ENCODE measurements at places on chromosomes 7 and 10. TPM values are rescaled to one million over a fixed set of nuclear protein-coding genes. Genes with fewer than 3 reads are reported as not detected.

CDK1 gene
- 199 TPM for total RNA-seq

ZP3 gene
- 5.5 TPM for total RNA-seq

MSMB gene
- total RNA-seq, result 4.0 TPM

CROT gene
- total RNA-seq, result 15.4 TPM

NOS3 gene
- 1.1 TPM for total RNA-seq

ZNF239 gene
- 15.2 TPM for total RNA-seq

CD36 gene
- not detected for total RNA-seq

PVRIG gene
- total RNA-seq, result not detected

CLDN4 gene
- total RNA-seq, result 249 TPM

MET gene
- 72.6 TPM for total RNA-seq

ADO gene
- 34.1 TPM for total RNA-seq

GRB10 gene
- 87.2 TPM for total RNA-seq

TRIM24 gene
- 54.7 TPM for total RNA-seq

MRLN gene
- total RNA-seq, result 0.98 TPM

GJC3 gene
- not detected for total RNA-seq

CLDN3 gene
- total RNA-seq, result 19.6 TPM

PON2 gene
- 141 TPM for total RNA-seq
